Stimulated activated CD8-positive, alpha-beta memory T cell treated with anti-CD3 and anti-CD28 coated beads, Interleukin-4, amount 100 ng/mL, for 4 hours (primary cell): ENCODE measurements at places on chromosomes 5 and 9.
A peak's percentile ranks its signal among the peaks of the same experiment; 100 is the strongest.

DNA sequence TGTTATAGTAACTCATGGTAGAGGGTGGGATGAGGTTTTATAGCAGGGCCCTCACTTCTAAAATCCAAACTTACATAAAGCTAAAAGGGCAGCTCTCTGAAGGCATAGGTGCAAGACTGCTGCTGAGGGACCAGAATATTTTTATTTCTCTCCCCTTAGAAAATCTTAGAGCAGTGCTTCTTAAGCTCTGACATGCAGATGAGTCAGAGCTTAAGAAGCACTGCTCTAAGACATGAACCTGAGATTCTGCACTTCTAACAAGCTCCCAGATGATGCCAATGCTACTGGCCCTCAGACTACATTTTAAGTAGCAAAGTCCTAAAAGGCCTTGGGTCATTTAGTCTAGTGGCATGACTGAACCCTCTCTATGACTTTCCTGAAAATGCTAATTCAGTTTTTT lies 97.6 kb upstream of the SPRY4 start:
- no peak for DNase-seq

- no peak for DNase-seq
Observed at GRCh38 chr5:12358371-12359090, 454.3 kb upstream of the CTNND2 start.

- DNase-seq, result no peak
Observed at GRCh38 chr9:73579823-73580222, 428.2 kb downstream of the ANXA1 start.

DNA sequence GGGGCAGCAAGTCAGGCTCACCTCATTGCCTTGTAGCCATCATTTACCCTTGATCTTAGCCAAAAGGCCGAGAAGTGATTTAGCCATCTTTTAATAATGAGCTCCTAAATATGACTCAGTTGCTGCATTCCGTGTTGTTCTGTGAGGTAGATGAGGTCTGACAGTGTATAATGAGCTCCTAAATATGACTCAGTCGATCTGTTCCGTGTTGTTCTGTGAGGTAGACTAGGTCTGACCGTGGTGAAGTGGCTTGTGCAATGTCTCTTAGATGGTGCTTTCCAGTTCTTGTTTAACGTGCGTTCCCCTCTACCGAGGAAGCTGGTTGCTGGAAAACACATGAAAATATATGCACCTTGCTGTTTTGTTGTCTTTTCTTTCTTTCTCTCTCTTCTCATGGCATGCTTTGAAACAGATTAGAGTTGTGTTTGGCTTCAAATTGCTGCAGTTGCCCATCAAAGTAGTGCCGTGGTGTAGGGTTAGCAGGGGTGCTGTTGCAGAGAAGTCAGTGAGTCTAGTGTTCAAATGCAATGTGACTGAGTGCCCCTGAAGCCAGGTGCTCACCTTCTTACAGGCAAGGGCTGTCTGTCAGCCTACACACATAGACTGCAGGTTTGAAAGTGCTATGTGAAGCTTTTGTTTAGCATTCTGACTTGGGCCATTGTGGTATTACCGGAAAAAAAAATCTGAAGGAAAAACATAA lies 118.6 kb downstream of the KDM4C start:
- no peak for DNase-seq

- no peak for DNase-seq
Observed at GRCh38 chr5:123387313-123387712, 35.9 kb downstream of the CEP120 start.

- no peak for DNase-seq
Observed at GRCh38 chr5:58011301-58011700, 448.6 kb downstream of the PLK2 start.

DNA sequence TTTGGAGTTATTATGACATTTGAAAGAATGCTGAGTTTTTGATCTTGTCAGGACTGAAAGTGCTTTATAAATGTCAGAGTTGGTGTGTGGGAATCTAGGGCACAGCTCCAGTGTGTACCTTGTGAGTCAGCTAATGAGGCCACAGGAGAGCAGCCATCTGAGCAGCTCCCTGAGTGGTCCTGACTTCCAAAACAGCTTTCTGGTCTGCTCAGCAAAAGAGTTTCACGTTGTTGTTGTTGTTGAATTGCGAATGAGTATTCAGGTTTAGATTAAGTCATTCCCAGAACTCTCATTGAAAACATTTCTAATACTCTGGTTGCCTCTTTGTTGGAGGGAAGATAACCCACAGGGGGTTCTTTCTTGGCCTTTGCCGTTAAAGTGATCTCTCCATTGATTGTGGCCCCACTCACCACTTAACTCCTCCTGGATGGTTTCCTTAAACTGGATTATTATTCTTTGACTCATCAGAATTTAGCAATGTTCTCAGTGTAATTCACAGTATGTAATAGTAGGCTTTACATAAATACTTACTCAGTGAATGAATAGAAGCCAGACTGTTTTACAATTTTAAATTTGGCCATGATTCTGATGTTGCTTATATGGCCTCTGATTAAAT lies 125.1 kb upstream of the SGCD start:
- DNase-seq, result no peak

- peak; percentile 19 for DNase-seq
Observed at GRCh38 chr9:136808075-136808805, 492 bp downstream of the RABL6 start.

DNA sequence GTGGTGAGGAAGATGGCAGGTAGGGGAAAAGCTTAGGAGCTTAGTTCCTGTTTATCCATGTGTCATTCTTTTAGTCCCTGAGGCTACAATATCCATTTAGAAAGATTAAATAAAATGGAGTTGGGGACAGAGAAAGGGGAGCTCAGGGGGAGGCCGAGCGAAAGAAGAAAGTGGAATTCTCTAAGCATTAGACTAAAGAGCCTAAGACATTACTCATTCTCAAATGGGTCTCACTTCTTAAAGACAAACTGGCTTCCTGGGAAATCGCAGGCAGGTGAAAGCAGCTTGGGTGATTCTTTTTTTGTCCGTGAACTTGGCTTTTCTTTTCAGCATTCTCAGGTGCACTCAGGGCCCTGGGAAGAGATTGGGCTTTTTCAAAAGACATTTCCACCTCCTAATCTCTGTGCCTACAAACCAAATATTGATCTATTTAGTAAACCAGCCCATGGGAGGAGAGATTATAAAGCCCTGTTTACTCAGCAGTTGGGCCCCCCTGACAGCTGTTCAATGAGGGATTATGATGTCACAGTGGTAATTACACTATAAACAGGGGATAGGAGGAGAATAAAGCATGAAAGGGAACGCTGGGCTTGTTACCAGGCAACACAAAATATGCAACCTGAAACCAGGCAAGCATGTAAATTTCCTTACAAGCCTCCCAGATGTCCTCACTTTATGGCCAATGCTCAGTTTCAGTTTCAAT lies 584.0 kb downstream of the ACTL7B start:
- no peak for DNase-seq

GRCh38 chr5:179307931-179308471 lies 37.3 kb downstream of the ADAMTS2 start:
- no peak for DNase-seq

- no peak for DNase-seq
Observed at GRCh38 chr5:3997670-3998069, 402.0 kb downstream of the IRX1 start.

- DNase-seq, result no peak
Observed at GRCh38 chr5:33311893-33312292, 128.9 kb upstream of the TARS1 start.

- DNase-seq, result no peak
Observed at GRCh38 chr9:73157811-73158210, 6.1 kb downstream of the ANXA1 start.

GRCh38 chr5:108503986-108504385 lies 122.1 kb upstream of the FBXL17 start:
- DNase-seq, result no peak
